ENCODE measurements at places on chromosomes 11 and 22.

- DNase-seq = no peak
Observed at GRCh38 chr11:111557425-111558111, 17.0 kb downstream of the LAYN start.

DNA sequence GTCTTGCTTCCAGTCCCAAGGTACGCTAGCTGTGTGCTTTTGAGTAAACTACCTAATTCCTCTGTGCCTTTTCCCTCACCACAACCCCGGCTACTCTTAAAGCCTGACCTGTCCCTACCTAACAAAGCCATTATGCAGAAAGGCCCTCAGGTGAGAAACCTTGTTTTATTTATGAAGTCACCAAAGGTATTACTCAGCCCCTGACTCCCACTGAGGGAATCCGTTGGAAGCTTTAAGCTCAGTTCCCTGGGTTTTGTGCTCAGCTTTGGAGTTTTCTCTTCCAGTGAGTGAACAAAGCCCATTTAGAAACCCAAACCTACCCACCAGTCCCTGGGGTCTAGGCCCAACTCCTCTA is 90.9 kb downstream of the APIP start:
- DNase-seq = no peak

DNA sequence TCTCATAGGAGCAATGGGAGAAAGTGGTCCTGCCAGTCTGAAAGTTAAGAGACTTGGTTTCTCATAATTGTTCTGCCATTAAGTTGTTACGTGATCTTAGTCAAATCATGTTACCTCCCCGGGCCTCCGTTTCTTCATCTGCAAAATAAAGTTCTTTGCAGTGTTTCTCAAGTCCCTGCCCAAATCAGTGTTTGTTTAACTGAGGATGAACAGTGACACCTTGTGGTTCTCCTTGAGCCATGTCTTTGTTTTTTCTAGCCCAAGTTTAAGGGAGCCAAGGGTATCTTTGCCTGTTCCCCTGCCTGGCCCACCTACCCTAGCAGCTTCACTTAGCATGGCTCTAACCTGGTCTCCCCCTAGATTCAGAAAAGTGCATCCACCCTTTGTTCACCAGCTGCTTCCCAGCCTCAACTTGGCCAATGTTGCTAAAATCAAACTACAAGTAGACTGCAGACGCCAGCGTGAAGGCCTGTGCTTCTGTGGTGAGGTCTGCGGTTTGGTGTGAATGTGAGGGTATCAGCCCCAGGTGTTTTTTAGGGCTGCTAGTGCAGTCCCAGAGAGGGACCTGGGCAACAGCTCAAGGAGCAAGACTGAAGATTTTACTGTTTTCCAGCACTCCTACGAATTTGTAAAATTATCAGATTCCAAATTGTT is 35.5 kb downstream of the FZD4 start:
- no peak for DNase-seq

DNA sequence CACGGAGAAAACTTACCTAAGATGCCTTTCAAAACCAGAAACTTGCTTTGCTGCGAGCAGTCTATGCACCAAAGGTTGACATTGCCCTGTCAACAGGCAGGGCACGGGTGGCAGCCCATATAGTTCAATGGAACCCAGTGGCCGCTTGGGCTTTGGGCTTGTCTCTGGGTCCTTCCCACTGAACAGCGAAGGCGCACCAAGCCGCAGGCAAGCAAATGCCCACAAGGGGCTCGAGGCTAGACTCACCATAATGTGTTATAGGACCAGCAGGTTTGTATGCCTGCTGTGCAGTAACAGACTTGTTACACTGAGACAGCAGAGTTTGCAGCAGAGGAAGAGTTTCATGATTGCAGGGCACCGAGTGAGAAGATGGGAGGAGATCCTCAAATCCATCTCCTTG is 20.3 kb downstream of the CLDN5 start:
- DNase-seq = no peak

DNA sequence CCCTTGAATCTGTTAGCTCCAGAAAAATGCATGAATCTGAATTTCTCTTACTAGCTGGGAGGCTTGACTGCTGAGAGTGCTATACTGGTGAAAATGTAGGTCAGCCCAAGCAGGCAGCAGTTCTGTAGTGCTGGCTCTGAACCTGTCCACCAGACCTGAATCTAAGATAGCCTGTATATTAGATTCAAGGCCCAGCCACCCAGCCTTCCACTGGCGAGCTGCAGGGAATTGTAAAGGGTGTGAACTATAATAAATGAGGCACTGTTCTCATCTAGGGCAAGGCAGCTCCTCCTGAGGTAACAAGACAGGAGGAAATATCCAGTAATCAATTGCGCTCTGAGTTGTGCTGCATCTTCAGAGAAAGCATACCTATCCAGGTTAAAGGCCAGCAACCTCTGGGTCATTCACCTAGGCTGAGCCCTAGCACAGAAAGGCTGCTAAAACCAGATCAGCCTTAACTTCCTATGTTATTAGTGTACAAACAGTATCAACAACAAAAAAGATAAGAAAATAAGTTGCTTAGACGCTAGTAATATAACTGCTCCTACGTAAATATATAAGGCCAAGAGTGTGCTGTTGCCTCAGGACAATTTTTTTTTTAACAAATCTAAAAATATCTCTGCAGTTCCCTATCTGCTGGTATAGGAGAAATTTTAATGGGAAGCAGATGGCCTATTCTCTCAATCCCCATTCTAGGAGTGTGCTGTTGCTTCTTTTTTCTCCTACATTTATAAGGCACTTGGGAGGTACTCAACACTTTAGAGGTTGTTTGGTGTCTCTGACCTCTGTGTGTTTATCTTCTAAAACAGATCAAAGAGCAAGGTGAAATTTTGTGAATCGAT is 63.0 kb downstream of the RELT start:
- no peak for DNase-seq

Data from stimulated activated CD4-positive, alpha-beta T cell treated with anti-CD3 and anti-CD28 coated beads, TNF-alpha, amount 100 ng/mL, for 1 hour (primary cell).